ENCODE measurements at places on chromosomes 5 and 9.
A peak's percentile ranks its signal among the peaks of the same experiment; 100 is the strongest.

DNA sequence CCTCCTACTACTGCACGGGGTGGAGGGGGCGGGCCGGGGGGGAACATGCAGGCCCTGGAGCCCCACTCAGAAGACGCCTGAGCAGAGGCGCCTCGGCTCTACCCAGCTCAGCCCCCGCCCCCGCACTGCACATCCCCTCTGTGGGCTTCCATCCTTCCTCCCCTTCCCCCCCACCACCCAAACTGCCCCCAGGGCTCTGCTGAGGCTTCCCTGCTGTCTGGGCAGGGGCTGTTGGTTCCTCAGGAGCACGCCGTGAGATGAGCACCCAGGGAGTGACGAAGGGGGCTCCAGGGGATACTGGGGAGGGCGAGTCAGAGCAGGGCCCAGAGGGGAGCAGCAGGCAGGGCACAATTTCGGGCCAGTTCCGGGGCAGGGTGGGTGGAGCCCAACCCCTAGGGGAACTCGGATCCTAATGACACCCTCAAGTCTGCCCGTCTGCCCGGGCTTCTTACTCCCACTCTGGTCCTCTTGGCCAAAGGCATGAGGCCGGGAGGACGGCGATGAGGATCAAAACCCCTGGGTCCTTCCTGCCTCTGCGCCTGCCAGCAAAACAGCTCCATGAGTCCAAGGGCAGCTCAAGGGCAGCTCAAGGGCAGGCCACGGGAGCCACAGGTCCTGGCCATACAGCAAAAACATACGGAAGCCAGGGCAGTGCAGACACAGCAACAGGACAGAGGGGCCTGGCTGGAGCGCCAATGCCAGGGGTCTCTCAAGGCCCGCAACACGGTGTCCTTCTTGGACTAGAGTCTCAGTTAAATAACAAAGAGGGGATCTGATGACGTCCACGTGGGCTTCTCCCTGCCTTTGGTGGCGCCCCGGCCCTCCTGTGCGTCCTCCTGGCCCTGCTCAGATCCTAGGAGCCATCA is 200.9 kb downstream of the AUH start:
- DNase-seq = no peak

- peak; percentile 58 for DNase-seq
These were observed 5.0 kb downstream of the CMYA5 start for GRCh38 chr5:79694652-79695051.

GRCh38 chr9:117120061-117120460 is 294.8 kb downstream of the ASTN2 start:
- DNase-seq = no peak

DNA sequence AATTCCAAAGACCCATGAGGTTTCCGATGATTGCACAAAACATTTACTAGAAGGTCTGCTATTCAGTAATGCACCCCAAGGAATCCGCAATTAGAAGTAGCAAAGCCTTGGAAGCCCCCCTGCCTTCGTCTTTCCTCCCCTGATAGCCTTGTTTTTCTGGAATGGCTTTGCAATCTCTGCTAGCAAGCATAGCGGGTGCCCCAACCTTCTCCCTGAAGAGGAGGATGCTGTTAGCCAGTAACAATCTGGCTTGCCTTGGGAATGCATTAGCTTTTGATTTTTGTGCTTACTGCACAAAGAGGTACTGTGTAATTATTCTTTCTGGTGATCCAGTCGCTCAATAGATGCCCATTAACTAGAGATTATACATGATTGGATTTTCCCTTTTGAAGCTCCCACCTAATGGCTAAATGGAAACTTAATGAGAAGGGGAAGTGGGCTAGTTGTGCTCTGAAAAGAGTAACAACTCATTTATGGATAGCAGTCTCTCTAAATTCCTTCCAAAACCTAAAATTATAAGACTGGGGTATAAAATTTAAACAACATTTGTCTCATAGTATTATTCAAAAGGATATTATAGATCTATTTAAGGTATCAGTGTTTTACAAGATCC is 91.6 kb downstream of the FBXW11 start:
- no peak for DNase-seq

- DNase-seq = peak; percentile 56
These were observed 22.9 kb downstream of the RGMB start for GRCh38 chr5:98796197-98796972.

GRCh38 chr5:36168737-36169136 is 16.8 kb downstream of the SKP2 start:
- DNase-seq = no peak

- DNase-seq = no peak
These were observed 133.8 kb downstream of the DENND1A start for GRCh38 chr9:123796094-123796493.

- DNase-seq = no peak
These were observed 14.3 kb upstream of the EPB41L4B start for GRCh38 chr9:109335121-109335520.

GRCh38 chr5:84227236-84227635 is 157.4 kb downstream of the EDIL3 start:
- no peak for DNase-seq

DNA sequence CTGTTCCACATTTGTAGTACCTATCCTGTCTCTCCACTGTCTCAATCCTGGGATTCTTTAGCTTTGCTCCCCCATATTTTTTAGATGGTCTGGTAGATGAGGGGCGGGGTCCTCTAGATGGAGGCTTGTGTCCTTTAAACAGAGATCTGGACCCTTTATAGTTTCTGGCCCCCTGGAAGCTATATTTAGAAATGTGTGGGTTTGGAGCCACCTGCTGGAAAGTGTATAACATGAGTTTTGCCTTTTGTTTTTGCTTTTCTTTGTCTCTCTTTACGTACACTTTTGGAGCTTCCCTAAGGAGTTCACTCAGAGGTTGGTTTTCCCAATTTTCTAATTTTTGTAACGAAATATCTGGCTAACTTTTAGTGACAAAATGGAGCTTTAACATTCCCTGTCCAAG is 110.7 kb downstream of the CFAP95 start:
- DNase-seq = no peak

DNA sequence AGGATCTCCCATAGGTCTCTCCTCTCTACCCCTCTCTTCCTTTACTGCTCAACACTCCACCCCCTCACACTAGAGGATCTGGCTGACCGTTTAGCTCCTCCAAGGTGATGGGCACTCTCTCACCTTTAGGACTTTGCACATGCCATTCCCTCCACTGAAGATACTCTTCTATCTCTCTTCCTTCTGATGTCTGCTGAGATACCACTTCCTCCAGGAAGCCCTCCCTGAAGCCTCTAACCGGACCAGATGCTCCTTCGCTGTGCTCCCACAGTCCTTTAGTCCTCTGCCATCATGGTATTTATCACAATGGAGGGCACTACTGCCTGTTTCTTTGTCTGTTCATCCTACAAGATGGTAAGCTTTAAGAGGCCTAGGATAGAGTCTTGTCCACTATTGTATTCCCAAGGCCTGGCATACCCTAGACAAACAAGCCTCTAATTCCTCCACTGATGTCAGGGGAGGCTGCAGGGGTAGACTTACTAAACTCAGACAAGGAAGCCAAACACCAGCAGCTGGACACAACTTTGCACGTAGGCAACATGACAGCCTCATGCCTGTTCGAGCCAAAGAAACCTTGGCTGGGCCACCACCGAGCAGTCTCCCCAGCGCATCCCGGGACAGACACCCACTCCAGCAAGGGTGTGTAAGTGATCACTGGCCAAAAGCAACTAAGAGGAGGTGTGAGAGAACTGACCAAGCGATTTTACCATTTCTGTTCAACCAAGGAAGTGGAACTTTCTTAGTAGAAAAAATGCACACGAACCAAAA is 20.2 kb downstream of the ORM2 start:
- no peak for DNase-seq

DNA sequence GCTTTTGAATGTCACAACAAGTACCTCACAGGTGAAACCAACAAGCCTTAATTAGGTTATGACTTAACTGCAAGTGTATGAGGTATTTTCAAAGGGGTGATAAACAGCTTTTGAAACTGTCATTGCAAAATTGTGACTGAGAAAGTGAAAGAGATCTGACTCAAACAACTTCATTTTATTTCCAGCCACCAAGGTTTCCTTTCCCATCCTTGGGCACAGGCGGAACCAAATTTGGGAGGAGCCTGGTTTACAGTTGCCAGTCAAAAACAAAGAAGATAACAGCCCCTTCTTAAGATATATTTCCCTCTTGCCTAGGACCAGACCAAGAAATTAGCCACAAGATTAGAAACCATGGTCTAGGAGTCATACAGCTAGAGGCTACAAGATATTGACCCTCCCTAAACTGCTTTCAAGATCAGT is 417.1 kb downstream of the CSNK1G3 start:
- no peak for DNase-seq

GRCh38 chr9:87437966-87438365 is 59.7 kb upstream of the DAPK1 start:
- DNase-seq = no peak

All from iris pigment epithelial cell (primary cell).